Choroid plexus epithelial cell (primary cell): ENCODE measurements at places on chromosomes 12 and 14.

DNA sequence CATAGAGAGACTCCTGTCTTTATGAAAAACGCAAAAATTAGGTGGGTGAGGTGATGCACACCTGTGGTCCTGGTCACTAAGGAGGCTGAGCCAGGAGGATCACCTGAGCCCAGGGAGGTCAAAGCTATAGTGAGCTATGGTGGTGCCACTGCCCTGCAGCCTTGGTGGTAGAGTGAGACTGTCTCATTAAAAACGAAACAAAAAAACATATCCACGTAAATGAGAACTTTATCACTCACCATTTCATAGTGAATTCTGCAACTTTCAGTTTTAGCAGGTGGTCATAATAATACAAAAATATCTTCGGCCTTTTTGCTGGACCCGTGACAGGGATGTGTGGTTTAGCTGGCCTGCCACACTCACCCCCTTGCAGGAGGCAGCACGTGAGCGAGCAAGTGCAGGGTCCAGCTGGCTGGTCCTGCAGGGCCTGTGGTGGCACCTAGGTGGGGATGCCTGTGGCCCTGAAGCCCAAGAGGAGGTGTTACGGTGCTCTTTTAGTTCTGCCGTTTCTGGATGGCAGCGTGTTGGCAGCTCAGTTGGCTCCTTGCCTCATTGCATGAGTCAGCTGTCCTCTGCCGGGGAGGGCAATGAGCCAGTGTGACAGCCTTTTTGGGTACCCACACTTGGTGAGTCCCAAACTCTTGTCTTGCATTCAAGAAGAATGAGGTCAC lies 1330.7 kb upstream of the TMEM132C start:
- DNase-seq: no peak

DNA sequence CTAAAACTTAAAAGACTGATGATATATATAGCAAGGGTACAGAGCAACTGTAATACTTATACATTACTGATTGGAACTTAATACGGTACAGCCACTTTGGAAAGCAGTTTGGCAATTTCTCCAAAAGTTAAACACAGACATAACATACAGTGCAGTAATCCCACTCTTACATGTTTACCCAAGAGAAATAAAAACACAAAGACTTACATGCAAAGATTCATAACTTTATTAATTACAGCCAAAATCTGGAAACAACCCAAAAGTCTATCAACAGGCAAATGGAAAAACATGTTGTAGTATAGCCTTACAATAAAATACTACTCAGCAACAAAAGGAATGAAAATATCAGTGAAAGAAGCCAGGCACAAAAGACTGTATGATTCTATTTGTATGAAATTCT lies 84.6 kb downstream of the GARIN6 start:
- no peak for DNase-seq

- DNase-seq: no peak
Measured at GRCh38 chr12:22348208-22348607, 13.7 kb upstream of the ST8SIA1 start.

- no peak for DNase-seq
Measured at GRCh38 chr12:64147011-64147631, 75.0 kb downstream of the KICS2 start.

DNA sequence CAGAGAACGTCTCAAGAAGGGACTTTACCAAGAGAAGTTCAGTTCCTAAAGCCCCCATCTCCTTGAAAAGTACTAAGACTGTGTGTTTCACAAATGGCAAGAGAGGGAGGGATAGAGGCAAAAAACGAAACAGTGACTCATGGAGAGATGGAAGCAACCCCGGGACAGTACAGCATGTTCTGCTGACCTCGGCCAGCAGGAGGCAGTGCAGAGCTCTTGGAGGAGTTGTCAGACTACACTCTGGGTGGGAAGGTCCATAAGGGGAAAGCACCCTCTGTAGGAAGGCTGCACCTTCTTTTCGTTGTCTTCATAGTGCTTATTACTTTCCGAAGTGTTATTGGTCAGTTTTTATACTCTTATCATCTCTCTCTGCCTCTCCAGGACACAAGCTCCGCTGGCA lies 525.2 kb upstream of the CCDC196 start:
- DNase-seq: peak; percentile 60

- DNase-seq: peak; percentile 67
Measured at GRCh38 chr12:66688846-66689439, 10.1 kb upstream of the GRIP1 start.

DNA sequence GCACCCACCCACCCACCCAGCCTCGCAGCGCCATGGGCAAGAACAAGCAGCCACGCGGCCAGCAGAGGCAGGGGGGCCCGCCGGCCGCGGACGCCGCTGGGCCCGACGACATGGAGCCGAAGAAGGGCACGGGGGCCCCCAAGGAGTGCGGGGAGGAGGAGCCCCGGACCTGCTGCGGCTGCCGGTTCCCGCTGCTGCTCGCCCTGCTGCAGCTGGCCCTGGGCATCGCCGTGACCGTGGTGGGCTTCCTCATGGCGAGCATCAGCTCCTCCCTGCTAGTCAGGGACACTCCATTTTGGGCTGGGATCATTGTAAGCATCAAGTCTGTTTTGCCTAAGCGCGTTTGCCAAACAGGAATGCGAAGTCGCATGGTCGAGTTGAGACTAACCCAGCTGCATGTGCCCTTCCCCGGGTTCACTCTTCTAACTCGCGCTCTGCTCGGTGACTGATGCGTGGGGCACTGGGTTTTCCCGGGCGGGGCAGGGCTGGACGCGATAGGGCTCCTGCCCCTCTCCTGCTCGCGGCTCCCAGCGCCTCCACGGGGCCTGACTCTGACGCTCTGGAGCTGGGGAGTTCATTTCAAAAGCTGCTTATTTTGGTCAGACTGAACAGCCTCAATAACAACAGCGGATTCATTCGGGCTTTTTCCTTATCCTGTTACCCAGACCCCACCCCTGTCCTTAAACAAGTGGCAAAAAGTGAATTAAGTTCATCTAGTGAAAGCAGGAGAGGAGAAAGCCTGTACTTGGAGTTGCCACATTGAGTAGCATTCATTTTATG lies 458 bp downstream of the SSPN start:
- DNase-seq: peak; percentile 48

- DNase-seq: peak; percentile 95
Measured at GRCh38 chr12:116455540-116456329, 103.4 kb upstream of the MAP1LC3B2 start.

DNA sequence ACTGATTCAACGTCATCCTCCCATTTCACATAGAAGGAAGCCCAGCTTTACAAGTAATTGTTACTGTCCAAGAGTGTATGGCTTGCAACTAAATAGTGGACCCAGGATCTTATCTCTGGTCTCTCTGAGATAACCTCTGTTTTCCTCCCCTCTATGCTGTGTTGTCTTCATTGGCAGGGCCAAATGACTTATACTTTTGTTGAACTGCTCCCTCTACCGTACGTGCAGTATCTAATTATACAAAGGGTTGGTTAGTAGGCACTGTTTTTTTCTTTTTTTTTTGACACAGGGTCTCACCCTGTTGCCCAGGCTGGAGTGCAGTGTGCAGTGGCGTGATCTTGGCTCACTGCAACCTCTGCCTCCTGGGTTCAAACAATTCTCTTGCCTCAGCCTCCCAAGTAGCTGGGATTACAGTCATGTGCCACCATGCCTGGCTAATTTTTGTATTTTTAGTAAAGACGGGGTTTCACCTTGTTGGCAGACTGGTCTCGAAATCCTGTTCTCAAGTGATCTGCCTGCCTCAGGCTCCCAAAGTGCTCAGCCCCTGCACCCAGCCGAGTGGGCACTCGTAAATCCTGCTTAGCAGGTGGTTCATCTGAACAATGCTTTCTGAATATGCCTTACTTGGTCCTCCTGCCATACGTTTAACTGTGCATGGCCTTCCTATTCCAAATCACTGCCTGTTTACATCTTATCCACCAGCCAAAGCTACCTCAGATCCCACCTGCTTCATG lies 162.1 kb downstream of the ADCK1 start:
- no peak for DNase-seq

- no peak for DNase-seq
Measured at GRCh38 chr12:120455302-120455701, 9.1 kb downstream of the GATC start.

DNA sequence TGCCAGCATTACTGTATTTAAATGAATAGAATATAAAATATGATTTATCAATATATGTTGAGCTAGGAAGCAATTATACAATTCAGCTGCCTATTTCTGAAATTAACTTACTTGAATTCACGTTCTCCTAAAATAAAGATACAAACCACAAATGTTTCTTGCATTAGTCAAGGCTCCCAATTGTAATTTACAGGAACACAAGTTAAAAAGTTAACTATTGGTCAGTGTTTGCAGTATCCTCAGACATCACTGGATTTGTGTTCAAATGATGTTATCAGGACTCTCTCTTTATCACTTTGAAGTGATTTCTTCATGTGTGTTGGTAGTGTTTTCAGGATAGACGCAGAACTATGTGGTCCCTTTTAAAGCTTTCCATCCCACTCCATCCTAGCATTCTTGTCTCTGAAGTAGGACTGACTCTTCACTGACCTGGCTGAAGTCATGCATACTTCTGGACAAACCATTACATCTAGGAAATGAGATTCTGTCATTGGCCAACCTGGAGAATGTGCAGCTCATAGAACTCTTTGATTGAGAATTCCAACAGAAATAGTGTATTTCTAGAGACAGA lies 156.1 kb downstream of the KICS2 start:
- peak; percentile 54 for DNase-seq

DNA sequence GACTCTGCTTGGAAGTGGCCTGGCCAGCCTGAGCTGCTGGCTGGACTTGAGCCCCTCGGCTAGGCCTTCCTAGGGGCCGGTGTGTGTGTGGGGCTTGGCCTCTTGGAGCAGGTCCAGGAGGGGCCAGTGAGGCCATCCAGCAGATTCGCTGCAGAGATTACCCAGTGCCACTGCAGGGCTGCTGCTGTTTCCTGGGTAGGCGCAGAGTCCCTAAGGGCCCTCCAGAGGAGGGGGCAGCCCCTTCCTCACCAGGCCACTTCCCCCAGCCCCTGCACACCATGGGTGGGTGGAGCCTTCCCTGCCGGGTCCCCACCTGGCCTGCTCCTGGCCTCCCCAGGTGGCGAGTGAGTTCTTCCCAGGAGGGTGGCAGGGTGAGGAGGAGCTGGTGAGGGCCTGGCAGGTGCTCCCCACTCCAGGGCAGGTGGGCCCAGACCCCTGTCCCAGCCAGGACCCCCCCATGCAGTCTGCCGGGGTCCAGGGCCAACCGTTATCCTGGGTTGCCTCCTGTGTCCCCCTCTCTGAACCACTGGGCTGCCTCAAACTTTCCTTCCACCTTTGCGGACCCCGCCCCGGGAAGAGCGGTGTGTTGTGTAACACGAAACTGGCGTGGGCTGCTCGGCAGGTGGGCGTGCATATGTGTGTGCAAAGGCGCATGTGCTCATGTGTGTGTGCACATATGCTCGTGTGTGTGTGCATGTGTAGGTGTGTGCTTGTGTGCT lies 25.1 kb downstream of the ASPG start:
- DNase-seq: no peak

DNA sequence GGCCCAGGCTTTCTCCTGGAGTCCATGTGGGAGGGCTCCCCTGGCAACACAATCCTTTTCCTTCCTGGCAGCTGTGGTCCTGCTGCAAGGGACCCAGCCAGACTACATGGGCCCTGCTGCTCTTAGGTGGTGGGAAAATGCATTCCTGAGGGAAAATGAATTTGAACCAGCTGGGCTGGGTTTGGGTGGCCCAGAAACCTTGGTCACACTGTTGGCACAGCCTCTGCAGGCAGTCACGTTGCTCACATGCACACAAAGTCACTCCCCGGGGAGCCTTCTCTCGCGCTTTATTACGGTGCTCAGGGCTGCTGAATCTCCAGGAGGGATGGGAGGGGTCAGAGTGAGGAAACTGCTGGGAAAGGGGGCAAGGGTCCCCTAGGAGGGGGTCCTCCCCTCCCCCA lies 17.2 kb downstream of the PLEKHG3 start:
- peak; percentile 76 for DNase-seq

DNA sequence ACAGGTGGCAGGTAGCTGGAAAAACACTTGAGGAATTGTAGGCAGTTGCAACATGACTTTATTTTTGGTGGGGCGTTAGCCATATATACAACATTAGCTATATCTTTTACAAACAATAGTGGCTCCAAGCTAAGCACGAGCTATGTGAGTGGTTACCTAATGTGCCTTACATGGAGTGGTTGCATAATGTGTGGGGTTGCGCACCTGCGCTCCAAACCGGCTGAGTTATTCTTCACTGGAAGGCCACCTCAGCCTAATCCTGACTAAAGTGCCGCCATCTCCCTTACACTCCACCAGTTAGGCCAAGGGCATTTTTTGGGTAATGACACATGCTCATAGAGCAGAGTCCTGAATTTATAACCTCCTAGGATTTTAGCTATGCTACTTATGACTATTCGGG lies 31.8 kb upstream of the G2E3 start:
- no peak for DNase-seq

- no peak for DNase-seq
Measured at GRCh38 chr14:72404998-72405397, 472.8 kb downstream of the RGS6 start.

DNA sequence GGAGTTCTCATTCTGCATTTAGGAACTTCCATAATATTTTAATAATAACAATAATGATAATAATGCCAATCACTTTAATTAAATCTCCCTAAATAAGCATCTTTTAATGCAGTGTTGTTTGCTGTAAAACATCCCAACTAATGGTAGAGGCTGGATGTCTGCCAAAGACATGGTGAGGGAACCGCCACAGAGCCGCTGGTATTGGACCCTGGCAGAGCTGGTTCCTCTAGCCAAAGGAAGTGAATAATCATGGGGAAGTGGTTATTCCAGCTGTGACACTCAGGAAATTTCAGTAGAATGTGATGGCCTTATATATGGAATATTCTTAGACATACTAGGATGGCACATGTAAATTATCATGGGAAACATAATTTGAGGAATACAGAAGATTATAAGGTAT lies 483.3 kb downstream of the ZFP36L1 start:
- no peak for DNase-seq

- DNase-seq: no peak
Measured at GRCh38 chr12:93274937-93275336, 102.8 kb upstream of the NUDT4 start.

DNA sequence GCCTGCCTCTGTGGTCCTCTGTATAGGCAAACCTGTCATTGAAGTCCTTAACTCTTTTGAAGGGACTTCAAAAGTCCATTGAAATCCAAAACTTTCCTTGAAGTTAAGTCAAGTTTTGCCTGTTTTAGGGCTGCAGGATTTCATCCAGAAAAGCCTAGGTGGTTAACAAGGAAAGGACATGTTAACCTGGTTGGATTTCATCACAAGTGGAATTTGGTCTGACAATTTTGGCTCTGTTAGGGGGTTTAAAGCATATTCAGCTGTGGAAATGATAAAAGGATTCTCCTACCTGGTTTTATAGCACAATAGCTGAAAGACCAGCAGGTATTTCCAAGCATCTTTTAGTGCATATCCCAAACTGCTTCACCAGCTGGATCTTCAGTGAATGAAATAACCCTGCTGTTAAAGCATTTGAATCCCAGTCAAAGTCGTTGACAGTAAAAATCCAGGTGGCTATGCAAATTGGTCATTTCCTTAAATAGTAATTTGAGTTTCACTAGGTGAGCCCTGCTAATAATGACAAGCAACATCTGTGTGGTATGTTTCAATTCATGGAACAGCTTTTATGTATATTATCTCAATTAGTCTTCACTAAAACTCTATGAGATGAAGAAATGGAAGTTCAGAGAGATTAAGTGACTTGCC lies 400.5 kb downstream of the ETNK1 start:
- DNase-seq: no peak
